D341Med (cell line): ENCODE measurements at places on chromosomes 4 and X.

GRCh38 chr4:125131891-125132680, 182.7 kb upstream of the FAT4 start:
- no peak for DNase-seq

DNA sequence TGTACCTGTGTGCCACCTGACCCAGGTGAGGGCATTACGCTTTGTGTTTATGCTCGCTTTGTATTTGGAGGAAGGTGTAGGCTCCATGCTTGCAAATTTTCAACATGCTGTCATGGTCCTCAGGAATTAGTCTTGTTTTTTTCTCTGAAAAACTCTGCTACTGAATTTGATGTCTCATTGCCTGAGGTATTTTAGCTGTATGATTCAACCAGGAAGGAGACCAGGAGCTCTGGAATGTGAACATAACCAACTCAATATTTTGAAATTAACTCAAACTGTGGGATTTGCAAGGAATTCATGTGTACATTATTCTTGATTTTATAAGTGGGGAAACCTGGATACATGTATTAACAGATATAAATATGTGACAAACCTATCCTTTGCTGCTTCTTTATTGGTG, 134.1 kb downstream of the SLC4A4 start:
- no peak for DNase-seq

DNA sequence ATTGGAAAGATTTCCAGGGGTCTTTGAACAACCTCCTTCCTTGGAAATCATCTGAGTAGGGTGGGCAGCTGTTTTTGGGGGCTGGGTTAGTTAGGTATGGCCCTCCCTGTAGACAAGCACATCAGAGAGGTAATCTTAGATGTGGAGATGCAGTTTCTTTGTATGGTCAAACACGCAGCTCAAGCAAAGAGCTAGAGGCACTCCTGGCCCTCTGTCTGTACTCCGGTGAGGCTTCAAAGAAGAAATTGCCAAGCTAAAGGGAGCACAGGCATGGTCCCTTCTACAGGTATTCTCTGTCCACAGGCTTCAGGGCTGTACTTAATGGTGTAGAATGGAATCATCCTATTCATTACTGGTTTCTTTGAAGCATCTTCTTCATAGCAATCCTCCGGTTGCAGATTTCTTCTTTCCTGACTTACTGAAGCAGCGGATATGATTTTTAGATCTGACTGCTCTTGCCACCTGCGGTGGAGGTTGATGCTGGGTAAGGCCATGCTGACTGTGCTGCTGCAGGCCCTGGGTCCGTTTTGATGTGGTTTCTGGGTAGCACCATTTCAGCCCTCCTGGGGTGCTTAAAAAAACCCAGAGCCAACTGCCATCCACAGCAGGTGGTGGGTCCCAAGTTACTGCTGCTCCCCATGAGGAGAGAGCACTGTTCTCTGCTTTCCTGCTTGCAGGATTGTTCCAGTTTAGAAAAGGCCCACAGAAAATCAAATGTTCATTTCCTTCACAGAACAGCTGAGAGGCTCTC, 318.9 kb upstream of the GATB start:
- DNase-seq: no peak

DNA sequence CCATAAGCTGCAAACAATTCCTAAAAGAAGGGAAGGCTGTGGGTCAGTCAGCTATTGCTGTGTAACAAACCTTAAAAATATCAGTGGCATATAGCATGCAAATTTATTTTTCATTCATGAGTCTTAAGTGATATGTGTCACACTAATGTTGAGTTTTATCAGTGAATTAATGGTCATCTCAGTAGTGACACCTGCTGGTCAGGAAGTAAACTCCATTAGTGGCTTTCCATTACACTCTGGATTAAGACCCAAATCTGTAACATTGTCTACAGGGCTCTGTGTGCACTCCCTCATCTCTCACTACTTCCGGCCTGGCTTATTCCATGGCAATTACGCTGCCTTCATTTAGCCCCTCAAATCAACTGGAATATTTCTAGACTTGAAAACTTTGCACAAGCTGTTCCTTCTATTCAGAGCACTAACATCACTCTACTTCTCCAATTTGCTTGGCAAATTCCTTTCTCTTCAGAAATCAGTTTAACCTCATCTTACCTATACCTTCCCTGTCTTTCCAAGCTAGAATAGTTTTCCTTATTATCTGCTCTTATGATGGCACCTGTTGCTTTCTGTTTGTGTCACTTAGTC, 217.3 kb upstream of the TAPT1 start:
- DNase-seq: peak; percentile 49

- DNase-seq: no peak
These were observed 628 bp downstream of the ZCCHC12 start for GRCh38 chrX:118824173-118824730.

GRCh38 chr4:183984566-183984965, 79.5 kb downstream of the STOX2 start:
- no peak for DNase-seq

GRCh38 chr4:110224812-110225211, 26.4 kb upstream of the ELOVL6 start:
- DNase-seq: no peak

DNA sequence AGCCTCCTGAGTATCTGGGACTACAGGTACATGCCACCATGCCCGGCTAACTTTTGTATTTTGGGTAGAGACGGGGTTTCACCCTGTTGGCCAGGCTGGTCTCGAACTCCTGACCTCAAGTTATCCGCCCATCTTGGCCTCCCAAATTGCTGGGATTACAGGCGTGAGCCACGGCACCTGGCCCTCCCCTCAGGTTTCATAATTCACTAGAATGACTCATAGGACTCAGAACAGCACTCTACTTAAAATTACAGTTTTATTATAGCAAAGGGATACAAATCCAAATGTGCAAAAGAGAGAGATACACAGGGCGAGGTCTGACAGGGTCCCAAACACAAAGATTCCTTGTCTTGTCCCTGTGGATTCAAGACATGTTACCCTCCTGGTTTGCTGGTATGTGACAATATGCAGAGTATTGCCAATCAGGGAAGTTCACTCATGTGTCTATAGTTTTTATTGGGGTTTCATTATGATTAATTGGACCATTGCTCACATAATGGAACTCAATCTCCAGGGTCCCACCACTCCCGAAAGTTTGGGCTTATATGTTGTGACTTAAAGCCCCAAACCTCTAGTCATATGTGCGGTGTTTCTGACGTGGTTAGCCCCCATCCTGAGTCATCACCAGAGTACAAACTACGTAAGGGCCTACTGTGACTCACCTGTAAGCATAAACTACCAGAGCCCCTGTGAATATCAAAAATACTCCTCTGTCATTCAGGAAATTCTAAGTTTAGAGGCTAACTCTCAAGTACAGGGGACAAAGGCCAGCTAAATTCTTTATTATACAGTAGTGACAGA, 5.2 kb downstream of the YIPF6 start:
- no peak for DNase-seq

DNA sequence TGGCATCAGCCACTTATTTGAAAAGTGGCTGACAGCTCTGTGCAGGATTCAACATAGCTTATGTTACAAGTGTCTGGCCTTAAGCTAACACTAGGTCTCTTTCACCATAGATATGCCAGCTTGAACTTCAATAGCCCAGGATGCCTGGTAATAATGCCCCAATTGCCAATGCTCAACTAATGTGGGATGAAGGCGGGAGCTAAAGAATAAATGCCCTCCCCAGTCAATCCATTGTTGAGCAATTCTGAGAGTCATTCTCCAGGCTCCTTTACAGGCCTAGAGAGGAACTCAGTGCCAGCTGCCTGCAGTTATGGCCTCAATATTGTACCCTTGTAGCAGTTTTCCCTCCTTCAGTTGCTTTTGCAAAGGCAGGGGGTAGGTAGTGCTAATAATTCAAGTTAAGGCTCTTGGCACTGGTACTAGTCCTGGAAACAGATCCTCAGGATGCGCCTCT, 460.2 kb downstream of the GABRG1 start:
- no peak for DNase-seq

DNA sequence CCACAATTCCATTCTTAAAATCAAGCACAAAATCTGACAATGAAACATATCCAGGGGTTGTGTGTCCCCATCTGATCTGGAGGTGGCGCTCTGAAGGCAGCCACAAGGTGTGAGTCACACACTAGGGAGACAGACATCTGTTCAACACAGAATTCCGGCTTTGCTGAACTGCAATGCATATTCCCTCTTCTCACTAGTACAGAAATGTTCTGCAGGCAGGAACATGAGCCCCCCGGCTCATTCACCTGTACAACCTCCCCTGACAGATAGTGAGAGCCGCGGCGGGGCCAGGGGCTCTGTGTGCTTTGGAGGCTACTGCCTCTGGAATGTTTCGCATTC, 41.9 kb downstream of the WDR1 start:
- DNase-seq: peak; percentile 69

DNA sequence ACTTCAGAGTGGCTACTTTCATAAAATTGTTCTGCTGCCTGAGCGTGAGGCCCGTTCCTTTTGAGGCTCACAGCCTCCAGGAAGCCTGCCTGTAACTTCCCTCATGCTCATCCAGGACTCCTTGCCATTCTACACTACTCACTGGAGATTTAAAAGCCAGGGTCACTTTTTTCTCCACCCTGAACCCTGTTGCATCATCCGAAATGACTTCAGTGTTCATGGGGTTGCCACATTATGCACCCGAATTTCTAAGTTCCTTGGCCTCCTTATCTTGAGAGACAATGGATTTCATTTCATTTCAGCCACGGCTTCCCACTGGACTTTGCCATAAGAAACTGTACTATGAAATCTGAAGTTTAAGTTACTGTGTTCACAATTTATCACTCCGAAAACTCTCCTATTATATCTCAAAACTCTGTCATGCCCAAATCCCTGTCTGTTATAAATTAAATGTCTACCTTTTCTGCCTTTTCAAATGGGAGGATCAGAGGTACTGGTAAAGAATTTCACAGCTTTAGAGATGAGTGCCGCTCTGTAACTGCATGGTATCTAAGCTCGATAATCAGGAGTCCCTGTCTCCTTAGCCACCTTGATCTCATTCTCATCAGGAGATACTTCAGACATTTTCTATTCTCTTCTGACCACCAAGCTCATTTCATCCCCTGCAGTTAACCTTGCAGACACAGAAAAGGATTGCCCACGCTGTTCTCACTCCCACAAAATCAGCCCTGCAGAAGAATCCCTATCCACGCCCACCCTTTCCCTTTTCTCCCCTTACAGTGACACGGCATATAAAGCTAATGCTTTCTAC, 59.9 kb downstream of the TRIML1 start:
- DNase-seq: no peak

DNA sequence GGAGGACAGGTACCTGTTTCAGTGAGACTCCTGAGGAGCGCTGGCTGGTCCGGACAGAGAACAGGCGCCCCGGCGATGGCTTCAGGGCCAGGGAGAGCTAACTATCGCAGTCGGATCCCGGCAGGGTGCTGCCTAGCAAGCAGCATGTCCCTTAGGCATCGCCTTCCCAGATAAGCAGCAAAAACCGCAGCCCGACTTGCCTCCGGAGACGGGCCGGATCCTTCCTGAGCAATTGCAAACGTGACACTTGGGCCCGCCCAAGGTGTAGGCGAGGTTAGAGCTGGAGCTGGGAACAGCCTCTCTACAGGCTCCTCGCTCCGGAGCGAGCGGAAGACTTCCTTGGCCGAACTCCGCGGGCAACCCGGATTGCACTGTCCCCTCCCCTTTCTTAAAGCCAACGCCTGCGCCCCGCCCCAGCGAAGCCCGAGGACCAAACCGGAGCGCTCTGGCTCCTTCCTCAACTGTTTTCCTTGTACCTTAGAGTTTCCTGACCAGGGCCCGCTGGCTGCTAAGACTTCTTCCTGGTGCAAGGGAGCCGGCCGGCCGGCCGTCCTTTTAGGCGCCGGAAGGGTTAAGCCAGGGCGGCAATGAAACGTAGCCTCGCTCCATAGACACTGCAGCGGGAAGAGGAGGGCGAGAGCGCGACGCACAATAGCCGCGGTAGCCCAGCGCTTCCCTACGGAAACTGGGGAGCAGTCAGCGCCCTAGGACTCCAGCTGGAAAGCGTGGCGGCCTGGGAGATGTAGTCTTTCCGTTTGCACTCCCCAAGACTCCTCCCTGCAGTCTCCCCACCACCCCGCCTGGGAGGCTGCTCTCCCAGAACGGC, at the start of gene OPHN1:
OPHN1 (minus strand) TSS at position 341 of the 826 bp plus-strand sequence. CDS start 475 bp downstream, outside the sequence.
- peak; percentile 68 for DNase-seq

DNA sequence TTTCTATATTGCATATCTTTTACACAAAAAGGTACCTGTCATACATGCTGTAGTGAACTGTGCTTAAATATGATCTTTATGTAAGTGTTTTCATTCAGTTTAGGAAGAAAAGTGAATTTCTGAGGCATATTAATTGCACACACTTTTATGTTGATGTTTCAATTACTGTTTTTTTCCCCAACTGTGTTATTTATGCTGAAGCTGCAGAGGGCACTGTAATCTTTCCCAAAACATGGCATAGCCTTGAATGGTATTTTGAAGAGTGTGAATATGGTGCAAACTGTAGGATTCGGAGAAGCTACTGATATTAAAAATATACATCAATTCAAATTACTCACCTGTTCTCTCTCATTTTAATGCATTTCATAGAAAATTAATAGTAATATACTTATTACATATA, 6.0 kb upstream of the CENPE start:
- DNase-seq: peak; percentile 33

DNA sequence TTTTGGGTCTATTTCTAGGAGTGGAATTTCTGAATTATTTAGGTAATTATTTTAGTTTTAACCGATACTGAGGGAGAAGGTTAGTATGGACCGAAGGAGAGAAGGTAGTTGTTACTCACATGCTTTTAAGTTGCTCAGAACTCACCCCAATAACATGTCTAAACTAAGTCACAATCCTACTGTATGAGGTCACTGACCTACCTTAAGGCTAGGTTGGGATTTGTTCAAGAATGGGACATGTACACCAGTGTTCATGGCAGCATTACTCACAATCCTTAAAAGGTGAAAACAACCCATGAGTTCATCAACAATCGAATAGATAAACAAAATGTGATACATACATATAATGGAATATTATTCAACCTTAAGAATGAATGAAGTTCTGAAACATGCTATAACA, 90.5 kb downstream of the MSN start:
- DNase-seq: no peak

- DNase-seq: no peak
These were observed 28.2 kb downstream of the SULT1E1 start for GRCh38 chr4:69831646-69832325.

GRCh38 chr4:159367781-159368080, 264.9 kb downstream of the RAPGEF2 start:
- no peak for DNase-seq

- no peak for DNase-seq
These were observed 15.4 kb downstream of the GASK1B start for GRCh38 chr4:158157412-158157811.

DNA sequence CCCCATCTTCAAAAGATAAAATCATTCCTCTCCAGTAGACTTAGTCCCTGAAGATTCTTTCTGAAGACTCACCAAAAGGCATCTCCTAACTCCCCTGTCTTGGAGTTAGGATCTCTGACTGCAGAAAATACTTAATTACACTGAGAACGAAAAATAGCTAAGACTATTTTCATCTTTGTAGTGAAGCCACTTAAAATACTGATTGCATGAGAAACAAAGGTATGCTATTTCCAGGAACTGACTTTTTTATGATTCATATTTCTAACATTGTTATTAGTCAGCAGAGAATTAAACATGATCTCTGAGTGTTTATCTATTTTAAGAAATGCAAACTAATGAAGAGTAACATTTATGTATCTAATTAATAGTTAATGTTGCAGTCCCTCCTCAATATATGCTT, 71.8 kb upstream of the NR3C2 start:
- DNase-seq: no peak
